Stimulated activated CD4-positive, alpha-beta T cell treated with anti-CD3 and anti-CD28 coated beads, Interleukin-1b, Interleukin-23, amount 100 ng/mL, for 24 hours (primary cell): ENCODE measurements at places on chromosomes 2 and 18.

DNA sequence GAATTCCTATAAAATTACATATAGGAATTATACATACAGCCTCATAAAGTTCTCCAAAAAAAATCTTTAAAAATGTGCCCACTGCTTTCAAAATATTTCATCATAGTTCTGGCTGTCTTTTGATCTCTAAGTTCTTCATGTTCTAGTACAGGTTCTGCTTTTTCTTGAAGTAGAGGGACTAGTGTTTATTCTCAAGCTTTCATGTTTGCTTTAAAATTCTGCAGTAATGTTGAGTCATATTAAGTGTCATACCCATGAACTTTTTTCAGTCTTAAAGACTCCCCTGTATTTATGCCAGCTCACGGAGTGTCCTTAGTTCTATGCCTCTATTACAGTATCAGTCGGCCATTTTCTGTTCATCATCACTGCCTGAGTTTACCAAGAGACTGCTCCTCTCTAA lies 54.8 kb upstream of the CCDC141 start:
- no peak for DNase-seq

- DNase-seq: no peak
These were observed 1.0 kb downstream of the CYP26B1 start for GRCh38 chr2:72146347-72147302.

DNA sequence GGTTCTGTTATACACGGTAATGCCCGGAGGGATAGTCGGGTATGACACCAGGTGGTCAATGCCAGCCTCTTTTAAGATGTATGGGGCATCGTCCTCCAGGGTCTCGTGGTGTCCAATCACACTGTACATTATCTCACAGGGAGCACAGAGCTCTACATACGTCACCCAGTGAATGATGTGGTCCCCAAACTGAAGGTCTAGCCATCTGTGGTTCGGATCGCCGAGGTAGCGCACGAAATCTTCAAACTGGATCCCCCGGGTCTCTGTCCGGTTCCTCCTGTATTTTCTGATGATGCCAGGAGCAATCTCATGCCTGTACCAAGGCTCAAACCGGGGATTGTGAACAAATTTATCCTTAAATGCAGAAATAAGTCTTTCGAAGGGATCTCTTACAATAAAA lies 24.1 kb downstream of the CHST10 start:
- no peak for DNase-seq

GRCh38 chr2:101396316-101396717 lies 9.0 kb upstream of the CREG2 start:
- DNase-seq: no peak

DNA sequence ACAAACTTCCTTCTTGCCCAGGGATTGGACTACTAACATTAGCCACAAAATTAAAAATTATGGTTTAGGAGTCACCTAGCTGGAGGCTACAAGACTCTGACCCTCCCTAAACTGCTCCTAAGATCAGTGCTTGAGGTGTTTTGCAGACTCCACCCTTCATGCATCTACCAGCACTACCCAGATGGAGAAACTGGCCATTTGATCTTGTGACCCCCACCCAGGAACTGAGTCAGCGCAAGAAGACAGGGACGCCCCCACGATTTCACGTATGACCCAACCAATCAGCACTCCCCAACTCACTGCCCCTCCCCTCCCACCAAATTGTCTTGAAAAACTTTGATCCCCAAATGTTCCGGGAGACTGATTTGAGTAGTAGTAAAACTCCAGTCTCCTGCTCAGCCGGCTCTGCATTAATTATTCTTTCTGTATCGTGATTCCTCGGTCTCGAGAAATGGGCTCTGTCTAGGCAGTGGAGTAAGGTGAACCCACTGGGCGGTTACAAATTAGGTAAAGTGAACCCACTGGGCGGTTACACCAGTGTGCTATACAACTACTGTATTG lies 40.1 kb upstream of the CCDC88A start:
- no peak for DNase-seq

DNA sequence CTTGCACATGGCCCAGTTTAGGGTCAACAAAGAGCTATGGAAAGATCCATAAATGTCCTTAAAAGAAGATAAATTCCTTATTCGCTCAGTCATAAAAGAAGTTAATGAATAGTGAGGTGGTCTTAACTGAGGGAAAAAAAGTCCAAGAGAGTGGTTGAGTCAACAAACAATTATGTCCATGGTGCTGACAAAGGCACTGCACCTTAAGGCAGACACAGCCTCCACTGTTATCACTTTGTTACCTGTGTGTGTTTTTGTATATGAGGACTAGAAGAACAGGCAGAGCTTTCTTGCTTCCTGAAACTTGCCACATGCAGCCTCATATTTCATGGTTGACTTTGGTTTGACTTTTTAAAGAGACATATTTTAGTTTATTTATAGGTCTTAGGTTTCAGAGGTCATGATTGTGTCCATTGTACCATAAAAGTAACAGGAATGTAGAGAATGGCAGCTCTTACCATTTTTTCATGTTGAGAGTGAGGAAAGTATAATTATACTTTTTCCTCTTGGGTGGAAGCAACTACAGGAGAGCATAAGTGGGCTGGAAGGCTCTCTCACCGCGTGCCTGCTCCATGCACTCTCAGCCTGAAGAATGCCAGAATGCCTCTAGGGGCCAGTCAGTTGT lies 93.6 kb downstream of the XRCC5 start:
- DNase-seq: no peak

- DNase-seq: no peak
These were observed 101.9 kb upstream of the MCFD2 start for GRCh38 chr2:47017541-47017940.

DNA sequence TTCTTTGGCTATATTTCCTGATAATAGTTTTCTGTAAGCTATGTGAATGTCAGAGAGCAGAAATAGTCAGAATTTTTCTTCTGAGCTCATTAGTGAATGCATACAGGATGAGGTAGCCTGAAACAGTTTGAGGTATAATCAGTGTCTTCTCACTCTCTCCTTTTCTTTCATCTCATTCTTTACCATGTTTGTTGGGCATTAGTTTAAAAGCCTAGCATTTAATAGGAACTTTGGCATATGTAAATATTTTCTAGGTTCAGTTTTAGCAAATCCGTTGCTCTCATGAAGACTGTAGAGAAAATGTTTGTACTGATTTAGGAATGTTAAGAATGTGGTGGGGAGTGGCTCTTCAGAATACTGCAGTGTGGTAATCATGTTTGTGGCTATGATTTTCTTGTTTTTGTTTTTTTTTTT lies 119.4 kb downstream of the PARD3B start:
- no peak for DNase-seq

- DNase-seq: no peak
These were observed 47.7 kb downstream of the ZC3H15 start for GRCh38 chr2:186533717-186534116.

GRCh38 chr2:218780046-218780445 lies 1.9 kb upstream of the CYP27A1 start:
- no peak for DNase-seq

GRCh38 chr2:153546358-153546757 lies 67.8 kb upstream of the RPRM start:
- no peak for DNase-seq

- DNase-seq: no peak
These were observed 350.6 kb downstream of the DCDC2C start for GRCh38 chr2:4053769-4054493.

DNA sequence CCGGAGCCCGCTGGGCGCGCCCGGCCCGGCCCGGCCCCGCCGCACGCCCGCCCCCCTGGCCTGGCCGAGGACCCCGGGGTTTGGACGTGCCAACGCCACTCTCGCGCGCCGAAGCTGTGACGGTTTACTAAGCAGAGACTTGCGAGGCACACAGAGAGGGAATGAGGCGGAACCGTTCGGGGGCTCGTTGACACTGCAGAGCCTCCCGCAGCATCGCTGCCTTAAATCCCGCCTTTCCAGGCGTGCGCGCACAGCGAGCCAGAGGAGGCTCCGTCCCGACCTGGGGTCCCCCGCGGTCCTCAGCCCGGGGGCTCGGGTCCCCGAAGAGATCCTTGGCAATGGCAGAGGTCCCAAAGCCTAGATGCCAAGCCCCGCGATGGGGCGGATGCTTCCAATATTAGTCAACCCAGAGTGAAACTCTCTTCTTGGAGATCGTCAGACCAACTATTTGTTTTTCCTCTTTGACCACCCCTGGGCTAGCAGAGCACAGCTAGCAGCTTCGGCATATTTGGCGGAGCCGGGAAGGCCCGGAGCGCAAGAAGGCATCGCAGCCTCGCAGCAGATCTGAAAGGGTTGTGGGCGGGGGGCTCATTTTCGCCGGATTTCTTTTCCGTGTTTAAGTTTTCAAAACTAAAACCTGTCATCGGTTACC lies at the start of gene ZNF385B:
Gene ZNF385B, minus strand, starts transcription at position 197 of the 652 bp plus-strand sequence.
- DNase-seq: no peak

DNA sequence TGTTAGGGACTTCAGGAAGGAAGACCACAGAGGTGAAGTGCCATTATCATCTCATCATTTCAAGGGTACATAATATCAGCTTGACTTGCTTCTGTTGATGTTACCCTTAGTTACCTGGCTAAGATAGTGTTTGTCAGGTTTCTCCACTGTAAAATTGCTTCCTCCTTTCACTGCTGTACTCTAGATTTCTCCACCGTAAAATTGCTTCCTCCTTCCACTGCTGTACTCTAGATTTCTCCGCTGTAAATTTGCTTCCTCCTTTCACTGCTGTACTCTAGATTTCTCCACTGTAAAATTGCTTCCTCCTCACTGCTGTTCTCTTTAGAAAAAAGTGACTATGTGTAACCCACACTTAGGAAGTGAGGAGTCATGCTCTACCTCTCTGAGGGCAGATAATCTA lies 1460.3 kb downstream of the SUCLG1 start:
- no peak for DNase-seq

DNA sequence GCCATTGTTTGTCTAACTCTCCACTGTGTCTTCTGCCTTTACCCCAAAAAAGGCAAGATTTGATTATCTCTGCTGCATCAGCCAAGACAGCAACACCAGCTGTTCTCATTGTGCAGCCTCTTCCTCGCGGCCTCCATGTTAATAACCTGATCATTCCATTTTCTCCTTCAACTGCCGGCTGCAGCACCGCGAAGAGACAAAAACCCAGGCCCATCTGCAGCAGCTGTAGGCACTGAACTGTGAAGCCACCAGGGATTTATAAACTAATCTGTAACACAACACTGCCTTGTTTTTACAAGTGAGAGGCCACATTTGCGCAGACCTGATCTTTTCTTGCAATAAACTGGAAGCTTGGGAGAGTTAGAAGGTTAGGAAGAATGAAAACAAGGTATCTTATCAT lies 147.8 kb downstream of the SATB2 start:
- no peak for DNase-seq

- DNase-seq: no peak
These were observed 86.5 kb downstream of the STK39 start for GRCh38 chr2:168160897-168161296.

DNA sequence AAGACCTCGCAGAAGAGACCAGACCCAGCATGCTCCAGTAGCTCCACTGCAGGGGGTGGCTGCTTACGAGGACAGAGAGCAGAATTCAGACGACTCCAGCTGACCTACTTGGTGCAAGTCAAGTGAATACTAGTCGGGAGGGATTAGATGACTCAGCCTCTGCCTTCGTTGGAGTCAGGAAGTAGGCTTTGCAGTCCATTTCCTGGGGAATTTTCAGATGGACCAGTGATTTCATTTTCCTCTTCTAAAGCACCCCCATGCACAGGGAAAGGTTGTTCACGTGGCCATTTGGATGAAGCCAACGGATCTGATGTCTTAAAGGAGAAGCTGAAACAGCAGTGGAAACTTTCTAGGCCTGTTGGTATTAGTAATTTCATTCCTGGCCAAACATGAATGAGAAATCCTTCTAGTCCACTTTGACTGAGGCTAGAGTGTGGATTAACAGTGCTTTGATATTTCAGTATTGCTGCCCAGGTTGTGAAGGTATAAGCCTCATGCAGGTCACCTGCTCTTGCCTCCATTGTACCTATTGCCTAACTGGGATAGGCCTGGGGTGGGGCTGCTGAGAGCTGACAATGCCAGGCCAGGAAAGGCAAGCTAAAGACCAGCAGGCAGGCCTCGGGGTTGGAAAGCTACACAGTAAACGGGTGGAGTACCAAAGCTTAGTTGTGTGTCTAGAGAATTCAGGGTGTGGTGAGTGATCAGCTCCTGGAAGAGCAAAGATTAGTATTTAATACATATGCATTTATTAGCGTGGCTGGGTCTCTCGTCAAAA lies 117.6 kb upstream of the FOSL2 start:
- DNase-seq: no peak

- no peak for DNase-seq
These were observed 319.7 kb downstream of the SOX11 start for GRCh38 chr2:6011921-6012320.
